ENCODE measurements at places on chromosomes 1 and 21.

GRCh38 chr1:21239221-21239620 lies 51.0 kb downstream of the ECE1 start:
- peak; percentile 83 for DNase-seq

DNA sequence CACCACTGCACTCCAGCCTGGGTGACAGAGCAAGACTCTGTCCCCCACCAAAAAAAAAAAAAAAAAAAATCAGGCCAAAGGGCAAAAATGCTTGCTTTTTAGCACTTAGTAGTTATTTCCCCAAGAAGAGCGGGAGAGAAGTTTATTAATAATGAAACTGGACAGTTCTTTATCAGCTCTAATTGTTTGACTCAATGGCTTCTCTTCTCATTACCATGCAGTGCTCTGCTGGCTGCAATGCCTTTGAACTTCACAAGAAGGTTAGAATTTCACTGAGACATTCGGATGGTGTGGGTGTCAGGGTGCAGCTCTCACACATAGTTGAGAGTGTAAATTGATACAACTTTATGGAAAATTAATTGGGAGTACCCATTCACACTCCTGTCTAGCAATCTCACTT lies 63.7 kb downstream of the EDARADD start:
- no peak for DNase-seq

DNA sequence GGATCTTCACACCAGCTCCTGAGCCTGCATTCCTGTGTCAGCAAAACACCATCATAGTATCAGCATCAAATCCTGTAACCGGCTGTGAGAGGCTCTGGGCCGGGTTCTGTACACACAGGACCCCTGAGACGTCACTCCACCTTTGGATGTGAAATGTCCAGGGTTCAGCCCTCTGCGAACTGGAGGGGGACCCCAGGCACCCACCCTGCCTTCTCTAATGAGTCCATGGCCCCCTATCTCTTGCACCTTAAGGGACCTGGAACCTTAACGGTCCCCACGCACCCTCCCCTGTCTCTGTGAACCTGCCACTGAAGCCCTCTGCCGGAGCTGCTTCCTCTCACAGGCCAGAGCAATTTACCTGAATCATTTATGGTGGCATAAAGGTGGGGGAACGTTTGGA lies 257.8 kb downstream of the NPHP4 start:
- no peak for DNase-seq

DNA sequence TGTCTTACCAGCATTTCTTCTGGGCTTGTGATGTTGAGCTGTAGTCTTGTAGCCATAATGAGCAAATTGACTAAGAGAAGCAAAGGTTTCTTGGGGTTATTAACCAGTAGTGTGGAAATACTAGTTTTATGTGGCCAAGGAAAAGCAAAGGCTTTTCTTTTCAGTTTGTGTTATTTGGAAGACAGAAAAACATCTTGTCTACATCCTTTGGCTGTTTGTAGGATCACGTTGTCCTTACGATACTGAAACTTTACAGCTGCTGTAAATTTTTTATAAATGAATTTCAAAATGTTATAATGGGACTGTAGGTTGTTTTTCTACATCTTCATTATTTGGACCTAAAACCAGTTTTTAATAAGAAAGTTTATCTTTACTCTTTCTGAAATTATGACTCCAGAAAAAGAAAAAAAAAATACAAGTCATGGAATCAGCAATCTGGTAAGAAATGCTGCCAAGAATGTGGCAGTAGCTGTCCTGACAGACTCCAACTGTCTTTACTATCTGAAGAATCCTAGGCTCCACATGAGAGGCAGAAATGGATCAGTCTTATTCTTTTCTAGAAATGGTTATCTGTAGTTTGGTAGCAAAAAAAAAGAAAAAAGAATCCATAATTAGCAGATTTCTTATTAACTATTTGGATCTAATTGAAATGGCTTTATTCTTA lies 41.6 kb upstream of the QSOX1 start:
- DNase-seq: no peak

DNA sequence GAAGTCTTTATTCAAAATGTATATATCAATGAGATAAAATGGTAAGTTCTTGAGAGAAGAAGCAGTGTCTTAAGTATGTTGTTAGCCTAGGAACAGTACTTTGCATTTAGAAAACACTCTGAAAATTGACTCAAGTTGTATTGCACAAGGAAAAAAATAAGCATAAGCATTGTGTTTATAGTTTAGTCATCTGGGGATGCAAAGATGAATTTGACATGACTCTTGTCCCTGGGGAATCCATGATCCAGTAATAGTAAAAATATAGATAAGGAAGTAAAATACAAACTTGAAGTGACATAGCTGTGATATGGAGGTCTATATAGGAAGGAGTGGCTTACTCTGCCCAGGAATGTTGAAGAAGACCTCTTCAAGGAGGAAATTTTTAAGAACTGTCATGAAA lies 185.0 kb upstream of the PTBP2 start:
- DNase-seq: no peak

- DNase-seq: no peak
Measured at GRCh38 chr1:14039582-14040430, 339.8 kb downstream of the PRDM2 start.

DNA sequence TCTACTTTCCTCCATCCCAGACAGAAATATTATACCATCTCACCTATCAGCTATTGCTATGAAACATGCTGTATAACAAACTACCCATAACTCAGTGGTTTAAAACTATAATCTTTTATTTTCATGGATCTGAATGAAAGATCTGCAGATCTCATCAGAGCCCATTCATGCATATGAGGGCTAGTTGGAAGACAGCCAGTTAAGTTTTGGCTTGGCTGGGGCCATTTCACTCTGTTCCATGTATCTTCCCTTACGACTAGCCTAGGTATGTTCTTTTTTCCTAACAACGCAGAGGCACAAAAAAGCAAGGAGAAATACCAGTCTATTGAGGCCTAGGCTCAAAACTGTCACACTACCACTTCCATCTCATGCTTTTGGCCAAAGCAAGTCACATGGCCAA lies 28.1 kb upstream of the RGS1 start:
- DNase-seq: no peak

DNA sequence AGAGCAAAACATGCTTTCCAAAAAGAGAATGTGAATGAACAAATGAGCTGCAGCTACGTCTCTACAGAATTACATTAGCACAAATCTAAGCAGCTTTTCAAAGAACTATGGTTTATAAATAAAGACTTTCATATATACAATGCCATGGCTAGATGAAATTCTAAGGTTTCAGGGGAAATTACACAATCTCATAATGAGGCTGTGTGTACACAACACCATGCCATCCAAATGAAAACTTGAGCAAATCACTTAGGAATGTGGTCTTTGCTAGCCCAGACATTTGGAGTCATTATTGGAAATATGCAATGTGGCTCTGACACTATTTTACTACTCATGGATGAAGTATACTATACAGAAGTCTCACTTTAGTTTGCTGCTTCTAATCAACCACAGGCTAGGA lies 37.5 kb downstream of the SPAG17 start:
- DNase-seq: no peak

DNA sequence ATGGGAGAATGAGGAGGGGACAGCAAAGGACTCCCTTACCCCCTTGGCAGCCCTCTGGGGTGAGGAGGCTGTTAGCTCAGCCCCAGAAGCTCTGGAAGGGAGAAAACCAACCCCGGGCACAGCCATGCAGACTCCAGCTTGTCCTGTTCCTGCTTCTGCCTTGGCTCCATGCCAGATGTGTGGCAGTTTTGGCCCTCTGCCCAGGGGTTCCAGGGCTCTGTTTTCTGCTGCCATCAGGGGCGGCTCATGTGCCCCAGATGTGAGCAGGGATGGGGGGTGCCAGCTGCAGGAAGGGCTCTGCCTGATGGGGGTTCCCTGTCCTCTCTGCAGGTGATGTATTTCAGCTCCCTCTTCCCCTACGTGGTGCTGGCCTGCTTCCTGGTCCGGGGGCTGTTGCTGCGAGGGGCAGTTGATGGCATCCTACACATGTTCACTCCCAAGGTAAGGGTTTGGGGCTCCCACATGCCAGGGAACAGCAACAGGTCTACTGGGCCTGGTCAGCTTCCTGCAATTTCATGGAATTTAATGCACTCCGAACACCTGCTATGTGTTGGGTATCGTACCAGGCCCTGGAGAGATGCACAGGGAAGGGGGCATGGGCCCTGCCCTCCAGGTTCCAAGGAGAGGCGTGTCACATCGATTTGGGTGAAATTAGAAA lies 26.1 kb downstream of the SLC6A17 start:
- no peak for DNase-seq

Data from Caki2 (cell line).